ENCODE measurements at places on chromosomes 2 and 18.
A peak's percentile ranks its signal among the peaks of the same experiment; 100 is the strongest.

GRCh38 chr2:88239781-88240180 lies 69.6 kb downstream of the THNSL2 start:
- no peak for DNase-seq

GRCh38 chr2:135424849-135425248 lies 106.2 kb downstream of the ZRANB3 start:
- no peak for DNase-seq

- DNase-seq = no peak
These were observed 16.0 kb upstream of the DAW1 start for GRCh38 chr2:227855440-227855839.

GRCh38 chr2:235140801-235141081 lies 188.9 kb downstream of the SH3BP4 start:
- DNase-seq = no peak

DNA sequence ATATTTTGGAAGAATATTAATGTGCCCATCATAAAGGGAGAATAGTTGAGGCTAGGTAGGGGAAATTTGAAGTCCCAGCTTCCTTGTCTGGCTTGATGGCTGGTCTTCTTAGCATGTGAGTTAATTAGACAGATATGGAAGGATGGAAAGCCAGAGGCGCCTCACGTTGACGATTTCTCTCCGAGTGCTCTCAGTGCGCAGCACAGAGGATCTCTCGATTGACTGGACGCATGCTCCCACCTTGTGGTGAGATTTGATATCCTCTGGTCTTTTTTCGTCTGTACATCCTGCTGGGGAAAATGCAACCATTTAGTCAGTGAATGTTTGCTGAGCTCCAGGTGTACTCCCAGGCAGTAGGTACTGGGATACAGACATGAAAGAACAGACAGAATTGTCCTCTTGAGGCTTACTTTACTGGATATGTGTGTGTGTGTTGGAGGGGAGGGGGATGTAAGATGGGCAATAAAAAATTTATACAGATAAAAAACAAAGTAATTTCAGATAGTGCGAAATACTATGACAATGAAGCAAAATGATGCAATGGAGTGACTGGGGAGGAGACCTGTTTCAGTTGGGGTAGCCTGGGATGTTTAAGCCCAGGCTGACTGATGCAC lies 66.9 kb upstream of the ZNG1B start:
- peak; percentile 24 for DNase-seq

- DNase-seq = no peak
These were observed 99.2 kb downstream of the PTPRM start for GRCh38 chr18:7666195-7666776.

DNA sequence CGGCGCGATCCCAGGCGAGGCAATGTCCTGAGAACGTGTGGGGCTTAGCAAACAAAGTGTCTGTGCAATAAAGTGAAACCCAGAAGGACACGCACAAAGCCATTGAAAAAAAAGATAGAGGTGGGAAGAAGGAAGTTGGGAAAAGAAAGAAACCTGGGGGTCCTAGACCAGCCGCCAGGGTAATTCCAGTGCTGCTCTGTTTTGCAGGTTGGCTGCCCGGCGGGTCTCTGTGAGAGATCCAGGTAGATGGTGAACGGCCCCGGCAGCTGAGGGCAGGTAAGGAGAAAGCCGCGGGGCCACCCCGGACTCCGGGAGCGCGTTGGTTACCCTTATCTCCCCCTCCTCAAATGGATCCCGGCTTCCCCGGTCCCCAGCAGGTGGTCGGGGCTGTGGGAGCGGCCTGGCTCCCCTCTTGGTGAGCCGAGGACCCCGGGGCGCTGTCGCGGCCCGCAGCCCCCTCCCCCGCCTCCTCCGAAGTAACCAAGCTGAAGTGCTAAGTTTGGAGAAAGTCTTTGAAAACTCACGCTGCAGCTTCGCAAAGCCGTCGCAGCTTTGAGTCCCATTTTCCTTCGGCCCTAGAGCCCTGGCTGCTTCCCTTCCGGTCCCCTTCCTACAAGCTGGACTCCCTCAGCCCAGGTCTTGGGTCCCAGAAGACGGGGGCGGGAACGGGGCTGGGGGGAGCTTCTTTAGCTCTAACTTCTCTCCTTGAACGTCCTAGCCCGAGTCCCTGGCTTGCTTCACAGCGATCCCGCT lies 588 bp downstream of the OTX1 start:
- DNase-seq = no peak

- no peak for DNase-seq
These were observed 41.4 kb upstream of the KCNJ13 start for GRCh38 chr2:232817756-232818155.

- DNase-seq = no peak
These were observed 46.7 kb upstream of the KCNG2 start for GRCh38 chr18:79750980-79751571.

DNA sequence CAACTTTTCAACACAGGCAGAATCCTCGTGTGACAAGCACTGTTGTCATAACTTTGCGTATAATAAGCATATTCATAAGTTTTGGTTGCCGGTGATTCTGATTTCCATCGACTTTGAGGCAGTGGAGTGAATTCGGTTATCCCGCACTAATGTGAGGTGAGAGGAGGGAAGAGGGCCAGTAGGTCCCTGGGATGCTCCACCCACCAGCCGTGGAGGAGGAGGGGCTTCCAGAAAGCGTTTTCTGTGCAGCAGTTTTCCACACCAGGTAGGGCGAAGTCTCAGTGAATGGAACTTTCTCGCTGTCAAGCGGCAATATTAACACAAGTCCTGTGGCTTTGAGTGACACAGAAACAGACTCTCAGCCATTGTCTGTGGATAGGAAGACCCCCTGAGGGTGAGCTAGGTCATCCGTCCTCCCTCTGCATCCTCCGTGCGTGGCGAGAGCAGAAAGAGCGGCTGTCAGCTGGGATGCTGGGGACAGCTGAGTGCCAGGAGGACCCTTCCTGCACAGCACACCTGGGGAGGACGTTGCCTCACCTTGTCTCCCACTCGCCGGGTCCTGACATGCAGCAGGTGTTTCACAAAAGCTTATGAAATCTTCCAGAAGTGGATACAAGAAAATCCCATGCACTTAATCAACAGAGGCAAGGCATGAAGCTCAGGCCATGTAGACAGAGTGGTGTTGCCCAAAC lies 67.5 kb downstream of the DCDC2C start:
- no peak for DNase-seq

- DNase-seq = no peak
These were observed 304.7 kb downstream of the PTPRM start for GRCh38 chr18:7871560-7872456.

GRCh38 chr2:25523060-25523459 lies 150.3 kb downstream of the DTNB start:
- DNase-seq = no peak

- no peak for DNase-seq
These were observed 1.8 kb upstream of the SULT6B1 start for GRCh38 chr2:37190290-37190689.

DNA sequence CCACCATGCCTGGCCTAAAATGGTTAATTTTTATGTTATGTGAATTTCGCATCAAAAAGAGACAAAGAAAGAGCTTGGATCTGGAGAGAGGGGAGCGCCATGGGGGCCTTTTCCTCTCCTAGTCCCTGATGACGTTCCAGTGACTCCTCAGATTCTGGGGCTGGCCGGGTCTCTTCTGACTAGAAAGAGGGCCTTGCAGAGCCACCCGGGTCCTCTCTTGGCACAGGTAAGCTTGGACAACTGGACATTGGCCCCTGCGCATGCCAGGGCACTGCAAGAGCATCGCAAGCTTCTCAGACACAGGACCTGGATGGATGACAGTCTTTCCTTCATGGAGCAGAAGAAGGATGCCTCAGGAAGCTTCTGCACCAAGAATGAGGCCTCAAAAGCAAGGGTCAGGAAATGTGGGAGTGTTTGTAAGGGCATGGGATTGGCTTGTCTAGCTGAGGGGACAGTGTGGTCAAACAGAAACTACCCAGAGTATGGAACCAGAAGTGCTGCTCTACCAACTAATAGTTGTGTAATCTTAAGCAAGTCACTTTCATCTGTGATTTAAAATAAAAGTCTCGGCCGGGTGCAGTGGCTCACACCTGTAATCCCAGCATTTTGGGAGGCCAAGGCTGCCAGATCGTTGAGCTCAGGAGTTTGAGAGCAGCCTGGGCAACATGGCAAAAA lies 35.2 kb downstream of the FOSL2 start:
- DNase-seq = no peak

DNA sequence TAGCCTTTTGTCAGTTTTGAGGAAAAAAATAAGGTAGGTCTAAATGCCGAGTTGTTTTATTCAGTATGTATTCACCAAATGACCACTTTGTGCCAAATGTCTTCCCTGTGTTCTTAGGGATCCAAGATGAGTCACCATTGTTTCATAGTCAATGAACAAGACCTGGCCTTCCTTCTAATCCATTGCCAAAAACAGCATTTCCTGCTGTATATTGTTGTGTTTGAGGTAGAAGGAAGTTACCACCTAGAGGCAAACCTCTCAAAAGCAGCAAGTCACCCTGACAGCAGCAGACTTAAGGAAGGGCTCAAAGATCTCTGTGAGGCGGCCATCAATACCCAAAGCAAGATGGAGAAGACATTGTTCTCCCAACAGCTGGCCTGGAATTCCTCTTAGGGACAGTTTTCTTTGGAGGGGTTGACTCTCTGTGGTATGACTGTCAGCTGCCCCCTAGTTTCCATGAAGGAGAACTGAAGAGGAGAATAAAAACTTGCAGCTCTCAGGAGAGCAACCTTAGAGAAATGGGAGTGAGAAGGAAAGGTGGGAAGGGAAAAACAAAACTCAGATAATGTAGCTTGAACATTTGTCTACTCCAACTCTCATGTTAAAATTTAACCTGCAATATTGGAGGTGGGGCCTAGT lies 328.3 kb downstream of the LRATD1 start:
- DNase-seq = no peak

DNA sequence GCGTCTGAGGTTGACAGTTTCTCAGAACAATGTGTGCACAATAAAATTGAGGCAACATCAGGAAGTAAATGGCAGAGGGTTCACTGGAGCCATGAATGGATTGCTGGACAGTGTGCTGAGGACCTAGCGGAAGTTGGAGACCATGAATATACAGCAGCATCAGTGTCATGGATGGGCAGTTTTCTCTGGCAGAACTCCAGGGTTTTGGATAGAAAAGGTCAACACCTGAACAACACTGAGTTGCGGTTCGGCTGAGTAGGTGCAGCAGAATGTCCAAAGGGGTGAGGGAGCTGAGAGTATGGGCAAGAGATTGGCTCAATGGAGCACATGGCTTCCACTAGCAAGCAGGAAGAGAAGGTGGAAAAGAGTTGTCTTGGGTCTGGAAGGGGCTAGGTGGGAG lies 73.7 kb downstream of the DNER start:
- no peak for DNase-seq

DNA sequence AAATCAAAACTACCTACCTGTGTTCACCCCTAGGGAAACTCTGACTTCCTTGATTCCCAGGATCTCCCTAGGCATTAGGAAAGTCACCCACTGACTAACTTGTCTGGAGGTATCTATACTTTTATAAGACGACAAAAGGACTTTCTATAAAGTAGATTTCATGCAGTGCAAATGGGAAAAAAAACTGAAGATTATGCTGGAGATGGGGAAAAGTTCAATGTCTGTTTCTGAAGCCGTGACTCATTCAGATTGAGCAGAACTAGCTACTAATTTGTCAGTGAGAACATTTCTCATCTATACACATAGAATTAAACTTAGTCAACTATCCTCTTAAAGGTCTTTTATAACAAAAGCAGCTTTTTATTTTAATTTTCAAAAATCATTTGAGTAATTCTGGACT lies 6.0 kb downstream of the SEPTIN10 start:
- DNase-seq = no peak

DNA sequence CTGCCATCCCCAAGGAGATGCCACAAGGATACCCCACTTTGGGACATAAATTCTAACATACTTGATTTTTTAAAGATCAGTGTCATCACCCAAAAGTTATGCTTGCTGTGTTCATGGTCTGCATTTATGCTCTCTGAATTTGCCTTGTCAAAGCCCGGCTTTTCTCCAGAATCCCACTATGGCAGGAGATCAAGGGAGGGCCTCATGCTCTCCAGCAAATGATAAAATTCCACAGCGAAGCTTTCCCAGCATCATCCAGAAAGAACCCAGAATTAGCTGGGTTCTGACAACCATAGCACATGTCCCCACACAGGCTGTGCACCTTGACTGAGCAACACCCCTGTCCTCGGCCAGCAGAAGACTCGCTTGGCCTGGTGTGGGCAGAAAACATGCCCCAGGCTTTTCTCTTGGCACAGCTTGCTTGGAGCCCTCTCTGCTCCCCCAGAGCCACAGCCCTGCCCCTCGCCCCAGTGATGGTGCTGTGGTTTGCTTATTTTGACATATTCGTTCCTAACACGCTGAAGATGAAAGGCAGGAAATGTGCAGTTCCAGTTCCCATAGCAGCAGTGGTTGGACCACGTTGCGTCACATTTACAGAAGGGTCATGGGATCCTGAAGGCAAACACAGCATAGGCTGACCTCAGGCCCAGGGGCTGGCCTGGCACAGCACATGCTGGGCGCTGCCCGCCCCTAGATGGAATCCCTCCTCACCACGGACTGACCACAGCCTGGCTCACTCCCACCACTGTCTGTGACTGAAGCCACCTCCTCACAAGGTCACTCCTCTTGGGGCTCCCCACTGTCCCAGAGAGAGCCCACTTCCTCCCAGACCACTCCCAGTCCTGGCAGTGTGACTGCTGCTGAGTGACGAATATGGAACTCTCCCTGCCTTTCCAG lies 14.1 kb upstream of the CHRNA1 start:
- DNase-seq = peak; percentile 100

- DNase-seq = peak; percentile 62
These were observed 32.2 kb upstream of the SPRED2 start for GRCh38 chr2:65464604-65465003.

DNA sequence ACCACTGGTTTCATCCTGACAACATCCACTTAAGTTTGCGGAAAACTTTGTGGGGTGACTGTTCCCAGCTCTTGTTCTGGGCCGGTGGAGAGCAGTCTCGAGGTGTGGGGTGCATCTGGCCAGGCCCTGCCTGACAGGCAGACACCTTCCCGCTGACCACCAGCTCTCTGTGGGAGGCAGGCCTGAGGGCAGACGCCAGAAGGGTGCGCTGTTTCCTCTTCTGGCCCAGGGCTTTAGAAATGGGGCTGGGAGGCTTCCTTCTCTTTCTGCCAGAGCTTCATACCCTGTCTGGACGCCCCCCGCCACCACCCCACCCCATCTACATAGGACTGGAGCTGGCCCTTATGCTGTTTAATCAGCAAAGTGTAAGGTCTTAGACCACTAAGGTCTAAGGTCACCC lies 263.8 kb downstream of the LOXHD1 start:
- no peak for DNase-seq

- DNase-seq = no peak
These were observed 73.8 kb upstream of the THUMPD2 start for GRCh38 chr2:39852831-39853230.

GRCh38 chr2:159164457-159164911 lies 122.0 kb downstream of the WDSUB1 start:
- no peak for DNase-seq

- no peak for DNase-seq
These were observed 396.4 kb upstream of the TNP1 start for GRCh38 chr2:217256251-217256650.

GRCh38 chr2:99471654-99472599 lies 17.9 kb downstream of the REV1 start:
- no peak for DNase-seq

GRCh38 chr2:189982087-189982486 lies 80.4 kb downstream of the MSTN start:
- DNase-seq = no peak

All from GM04503 (cell line).